Activated CD8-positive, alpha-beta memory T cell treated with anti-CD3 and anti-CD28 coated beads for 48 hours (primary cell): ENCODE measurements at places on chromosomes 6 and 20.

GRCh38 chr20:15708984-15709598 is 864.2 kb downstream of the KIF16B start:
- DNase-seq: no peak

GRCh38 chr6:37971711-37972390 is 152.3 kb downstream of the ZFAND3 start:
- DNase-seq: no peak

- no peak for DNase-seq
Observed at GRCh38 chr6:97626671-97627441, 343.8 kb upstream of the MMS22L start.

GRCh38 chr6:157530724-157531168 is 149.8 kb downstream of the ZDHHC14 start:
- no peak for DNase-seq

- no peak for DNase-seq
Observed at GRCh38 chr20:61601853-61602252, 349.8 kb downstream of the CDH4 start.

DNA sequence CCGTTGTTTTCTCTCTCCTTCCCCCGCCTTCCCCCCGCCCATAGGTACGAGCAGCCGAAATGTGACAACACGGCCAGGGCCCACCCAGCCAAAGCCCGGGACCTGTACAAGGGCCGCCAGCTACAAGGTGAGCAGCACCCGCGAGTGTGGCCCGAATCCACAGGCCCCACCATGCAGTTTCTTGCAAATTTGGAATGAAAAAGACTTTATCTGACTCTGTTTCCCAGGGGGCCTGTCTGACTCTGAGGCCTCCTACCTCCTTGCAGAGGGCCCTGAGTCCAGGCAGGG is 167.1 kb downstream of the SMOC2 start:
- no peak for DNase-seq

DNA sequence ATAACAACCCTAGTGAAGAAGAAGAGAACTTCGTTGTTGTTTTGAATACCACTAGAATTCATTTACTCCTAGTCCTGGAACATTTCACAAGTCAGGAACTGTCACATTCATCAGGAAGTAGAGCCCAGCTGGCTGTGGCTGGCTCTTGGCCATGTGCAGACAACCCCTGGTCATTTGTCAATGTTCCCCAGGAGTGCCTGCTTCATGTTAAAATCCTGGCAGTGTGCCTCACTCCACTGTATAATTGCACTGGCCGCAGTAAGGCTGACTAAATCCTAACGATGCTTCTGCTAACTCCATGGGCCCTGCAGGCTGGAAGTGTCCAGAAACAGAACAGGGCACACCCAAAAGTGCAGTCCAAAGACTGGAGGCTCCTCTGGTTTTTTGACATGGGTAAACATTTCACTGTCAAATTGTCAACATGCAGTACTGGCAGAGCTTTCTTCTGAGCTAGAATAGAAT is 41.5 kb upstream of the ADGRF1 start:
- no peak for DNase-seq

GRCh38 chr20:5714261-5715041 is 35.8 kb upstream of the SHLD1 start:
- peak; percentile 18 for DNase-seq

DNA sequence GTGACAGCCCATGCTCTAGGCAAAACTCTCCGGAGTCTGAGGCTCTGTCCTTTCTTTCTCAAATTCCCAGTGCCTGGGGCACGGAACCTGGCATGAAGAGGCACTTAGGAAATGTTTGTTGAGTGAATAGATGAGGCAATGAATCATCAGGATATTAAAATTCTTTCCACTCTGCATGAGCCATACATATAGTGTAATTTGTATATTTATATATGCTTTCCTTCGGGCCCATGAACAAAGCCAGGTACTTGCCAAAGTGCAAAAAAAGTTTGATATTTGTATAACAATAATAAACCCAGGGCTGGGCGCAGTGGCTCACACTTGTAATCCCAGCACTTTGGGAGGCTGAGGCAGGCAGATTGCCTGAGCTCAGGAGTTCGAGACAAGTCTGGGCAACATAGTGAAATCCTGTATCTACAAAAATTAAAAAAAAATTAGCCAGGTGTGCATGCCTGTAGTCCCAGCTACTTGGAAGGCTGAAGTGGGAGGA is 212.3 kb upstream of the ZNF217 start:
- no peak for DNase-seq

DNA sequence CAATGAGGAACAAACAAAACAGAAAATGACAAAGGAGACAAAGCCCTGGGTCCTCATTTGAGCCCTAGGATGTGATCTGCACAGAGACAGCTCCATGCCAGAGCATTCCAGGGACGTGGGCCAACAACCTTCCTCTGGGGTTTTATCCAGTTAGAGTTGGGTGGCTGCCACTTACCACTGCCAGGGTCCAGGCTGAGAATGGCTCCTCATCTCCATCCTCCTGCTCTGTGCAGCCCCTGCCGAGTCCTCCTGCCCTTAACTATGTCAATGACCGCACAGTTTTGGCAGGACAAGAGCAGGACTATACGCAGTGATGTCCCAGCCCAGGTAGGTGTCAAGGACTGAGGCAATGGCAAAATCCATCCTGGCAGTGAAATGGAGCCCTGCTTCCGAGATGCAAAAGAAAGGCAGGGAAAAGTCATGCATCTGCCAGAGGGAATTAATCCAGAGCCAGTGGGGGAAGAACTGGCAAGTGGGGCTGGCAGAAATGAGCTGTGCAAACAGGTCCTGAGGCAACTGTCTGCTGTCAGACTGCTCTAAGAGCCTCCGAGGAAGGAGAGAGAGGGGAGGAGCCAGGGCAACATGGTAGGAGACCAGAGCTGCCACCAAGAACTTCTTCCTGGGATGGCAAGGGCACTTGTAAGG is 449.4 kb downstream of the PTPRT start:
- no peak for DNase-seq

DNA sequence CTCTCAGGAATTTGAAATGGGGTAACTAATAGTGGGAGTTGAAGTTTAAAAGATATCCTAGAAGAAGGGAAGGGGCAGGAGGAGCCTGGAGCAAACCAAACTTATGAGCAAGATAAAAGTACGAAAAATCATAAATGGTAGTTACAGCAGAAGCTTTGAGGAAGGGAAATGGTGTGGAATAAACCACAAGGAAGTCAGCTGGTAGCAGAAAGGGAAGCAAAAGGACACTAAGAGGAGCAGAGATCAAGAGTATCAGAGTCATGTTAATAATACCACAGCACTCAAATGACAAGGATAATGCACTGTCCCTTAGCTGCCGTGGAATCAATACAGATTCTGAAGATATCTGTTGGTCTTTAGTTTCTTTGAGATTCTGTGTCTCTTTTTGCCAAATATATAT is 44.9 kb upstream of the CCDC28A start:
- DNase-seq: no peak

DNA sequence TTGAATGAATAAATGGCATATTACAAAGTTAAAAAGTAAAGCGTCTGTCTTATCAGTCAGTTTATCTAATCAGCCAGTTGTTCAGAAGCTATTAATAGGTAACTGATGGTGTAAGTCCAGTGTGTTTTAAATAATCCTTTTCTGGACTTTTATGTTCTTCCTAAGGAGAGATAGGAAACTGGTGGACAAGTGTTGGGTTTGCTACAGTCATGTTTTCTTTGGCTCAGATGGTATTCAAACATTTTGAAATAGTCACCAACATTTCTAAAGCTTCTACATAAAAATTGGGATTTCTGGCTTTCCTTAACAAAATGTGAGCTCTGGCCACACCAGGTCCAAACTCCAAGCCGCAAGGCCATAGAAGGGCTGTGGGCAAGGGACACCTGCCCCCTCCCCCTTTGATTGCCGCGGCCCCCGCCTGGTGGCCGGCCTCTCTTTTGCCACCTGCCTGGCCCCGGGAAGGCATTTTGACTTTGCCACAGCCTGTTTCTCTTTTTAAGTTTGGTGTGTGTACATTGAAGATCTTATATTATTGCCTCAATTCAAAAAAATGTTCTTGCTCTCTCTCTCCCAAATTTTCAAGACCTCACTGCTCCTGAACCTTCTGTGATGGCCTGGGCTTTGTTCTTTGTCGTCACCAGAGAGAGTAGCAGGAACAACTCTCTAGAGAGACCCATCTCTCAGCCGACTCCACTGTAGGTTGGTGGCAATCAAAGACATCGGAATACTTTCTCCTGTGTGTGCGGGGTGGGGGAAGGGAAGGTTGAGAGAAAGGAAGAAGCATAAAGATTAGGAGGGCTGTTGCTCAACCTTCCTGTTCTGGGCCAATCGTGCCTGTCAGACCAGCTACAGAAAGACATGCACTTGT is 84.0 kb upstream of the ZNF217 start:
- no peak for DNase-seq

- DNase-seq: no peak
Observed at GRCh38 chr6:148417045-148417444, 74.4 kb downstream of the SASH1 start.

- DNase-seq: no peak
Observed at GRCh38 chr6:92864966-92865555, 554.3 kb downstream of the EPHA7 start.

GRCh38 chr6:5004373-5005037 is 668 bp upstream of the RPP40 start:
- no peak for DNase-seq

DNA sequence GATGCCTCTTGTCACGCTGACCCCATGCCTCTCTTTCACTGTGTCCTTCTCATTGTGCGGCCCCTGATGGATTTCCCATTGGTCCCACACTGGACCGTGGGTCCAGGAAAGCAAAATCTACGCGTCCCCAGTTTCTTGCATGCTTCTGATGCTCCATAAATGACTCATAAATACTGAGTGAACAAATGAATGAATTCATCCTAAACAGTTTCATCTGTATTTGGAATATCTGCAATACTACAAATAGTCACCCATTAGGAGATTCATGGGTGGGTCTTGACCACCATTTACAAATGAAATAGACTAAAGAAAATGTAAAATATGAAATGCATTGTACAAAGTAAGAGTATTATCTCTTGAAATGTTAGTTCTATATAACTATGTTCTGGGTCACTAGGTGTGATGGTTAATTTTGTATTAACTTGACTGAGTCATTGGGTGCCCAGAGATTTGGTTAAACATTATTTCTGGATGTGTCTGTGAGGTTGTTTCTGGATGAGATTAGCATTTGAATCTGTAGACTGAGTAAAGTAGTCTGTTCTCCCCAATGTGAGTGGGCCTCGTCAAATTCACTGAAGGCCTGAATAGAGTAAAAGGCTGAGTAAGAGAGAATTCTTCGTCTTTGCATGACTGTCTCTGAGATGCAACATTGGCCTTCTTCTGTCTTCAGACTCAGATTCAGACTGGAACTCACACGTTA is 448.7 kb downstream of the PREX1 start:
- DNase-seq: no peak

GRCh38 chr20:51487076-51487475 is 55.4 kb downstream of the NFATC2 start:
- DNase-seq: no peak

GRCh38 chr20:7859356-7859802 is 80.9 kb downstream of the HAO1 start:
- no peak for DNase-seq

DNA sequence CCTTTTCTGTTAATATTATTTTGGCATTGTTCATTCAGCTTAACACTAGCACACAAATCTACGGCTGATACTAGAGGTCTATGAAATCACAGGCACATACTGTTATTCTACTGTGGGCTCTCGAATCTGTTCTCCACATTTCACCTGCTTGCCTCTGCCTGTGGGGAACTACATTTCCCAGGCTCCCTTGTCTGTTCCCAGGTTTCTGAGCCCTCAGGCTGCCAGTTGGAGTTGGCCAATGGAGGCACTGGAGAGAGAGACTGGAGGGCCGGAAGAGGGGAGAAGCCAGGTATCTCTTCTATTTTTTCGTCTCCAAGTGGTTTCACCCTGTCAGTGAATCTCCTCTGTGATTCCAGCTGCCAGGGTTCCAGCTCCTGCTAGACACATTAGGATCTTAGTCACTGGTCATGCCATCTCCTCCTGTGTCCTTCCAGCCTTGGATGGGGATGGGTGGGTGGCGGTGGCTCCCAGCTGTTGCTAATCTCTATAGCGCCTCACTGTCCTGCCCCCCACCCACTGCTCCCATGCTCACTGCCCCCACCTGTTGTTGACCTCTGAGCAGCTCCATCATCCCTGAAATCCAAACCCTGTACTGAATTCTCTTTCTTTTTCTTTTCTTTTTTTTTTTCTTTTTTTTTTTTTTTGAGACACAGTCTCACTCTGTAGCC is 188.2 kb downstream of the LRFN2 start:
- DNase-seq: no peak

GRCh38 chr6:65461121-65461520 is 245.9 kb downstream of the EYS start:
- DNase-seq: no peak

GRCh38 chr6:28712982-28713381 is 187.3 kb downstream of the GPX5 start:
- no peak for DNase-seq

DNA sequence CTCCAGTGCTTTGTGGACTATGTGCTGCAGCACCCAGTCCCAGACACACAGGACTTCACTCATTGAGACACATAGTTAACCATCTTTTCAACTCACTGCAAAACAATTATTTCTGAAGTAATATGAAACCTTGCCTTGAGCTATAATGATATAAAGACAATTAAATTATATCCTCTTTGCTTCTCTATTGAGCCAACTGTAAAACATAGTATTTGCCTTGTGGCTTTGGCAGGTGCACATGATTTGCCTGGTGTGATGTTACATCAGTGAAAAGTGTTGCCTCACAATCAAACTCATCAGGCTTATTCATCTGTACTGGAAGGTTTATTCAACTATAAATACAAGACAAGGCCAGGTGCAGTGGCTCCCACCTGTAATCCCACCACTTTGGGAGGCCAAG is 80.6 kb downstream of the NCOA7 start:
- no peak for DNase-seq

GRCh38 chr6:35718911-35719381 is 17.9 kb upstream of the ARMC12 start:
- DNase-seq: no peak

DNA sequence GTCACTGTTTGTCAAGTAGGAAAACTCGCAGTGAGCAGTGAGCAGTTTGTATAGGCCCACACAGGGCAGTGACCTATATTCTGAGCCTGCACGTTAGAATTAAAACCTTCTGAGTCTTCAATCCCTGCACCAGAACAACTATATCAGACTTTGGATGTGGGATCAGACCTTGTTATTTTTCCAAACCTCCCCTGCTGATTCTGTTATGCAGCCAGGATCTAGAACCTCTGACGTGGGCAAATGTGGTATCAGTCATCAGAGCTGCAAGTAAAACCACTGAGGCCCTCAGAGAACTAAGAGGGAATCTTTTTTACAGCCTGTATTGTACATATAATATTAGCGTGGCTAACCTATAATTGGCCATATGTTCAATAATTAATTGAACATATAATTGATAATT is 32.0 kb upstream of the AKAP7 start:
- no peak for DNase-seq
